ENCODE measurements at places on chromosomes 3 and 15.
A peak's percentile ranks its signal among the peaks of the same experiment; 100 is the strongest.

DNA sequence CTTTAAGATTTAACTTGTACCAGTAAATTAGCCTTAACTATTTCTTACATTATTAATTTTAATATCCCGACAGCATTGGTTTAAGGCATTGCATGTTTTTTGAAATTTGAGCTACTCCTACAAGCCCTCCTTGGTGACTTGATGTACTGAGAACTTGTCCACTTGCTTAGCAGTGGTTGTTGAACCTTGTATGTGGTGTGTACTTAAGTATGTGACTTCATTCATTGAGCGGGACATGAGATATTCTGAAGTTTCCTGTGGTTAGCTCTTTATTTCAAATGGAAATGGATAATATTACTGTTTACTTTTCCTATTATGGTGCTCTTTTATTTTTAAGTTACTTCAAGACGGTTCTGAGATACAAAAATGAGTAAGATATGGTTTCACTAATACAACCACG, 3.6 kb upstream of the COL6A5 start:
- no peak for DNase-seq

DNA sequence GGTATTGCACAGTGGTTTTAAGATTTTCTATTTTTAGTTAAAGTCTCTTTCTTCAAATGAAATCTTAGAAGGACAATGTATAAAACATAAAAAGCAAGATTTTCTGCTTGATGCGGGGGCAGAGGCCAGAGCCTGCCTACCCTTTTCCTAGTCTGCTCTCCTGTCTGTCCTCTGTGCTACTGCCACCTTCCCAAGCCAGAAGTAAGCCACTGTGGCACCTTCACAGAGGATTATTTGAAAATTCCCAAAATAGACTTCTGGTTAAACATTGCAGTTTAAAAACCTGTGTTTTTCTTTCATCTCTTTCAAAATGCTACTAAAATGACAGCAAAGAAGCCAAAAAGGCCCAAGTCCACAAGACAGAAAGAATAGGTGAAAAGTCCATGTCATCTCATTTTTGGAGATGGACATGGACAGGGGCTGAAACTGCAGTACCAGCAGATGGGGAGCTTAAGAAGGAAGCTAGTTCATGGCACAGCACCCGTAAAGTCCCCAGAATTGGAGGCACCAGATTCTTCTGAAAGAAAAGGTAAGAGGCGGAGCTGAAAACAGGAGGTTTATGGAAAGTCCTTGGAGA, 37.0 kb downstream of the PAQR9 start:
- no peak for DNase-seq

- DNase-seq, result no peak
Measured at GRCh38 chr3:62364191-62364590, 9.2 kb downstream of the FEZF2 start.

DNA sequence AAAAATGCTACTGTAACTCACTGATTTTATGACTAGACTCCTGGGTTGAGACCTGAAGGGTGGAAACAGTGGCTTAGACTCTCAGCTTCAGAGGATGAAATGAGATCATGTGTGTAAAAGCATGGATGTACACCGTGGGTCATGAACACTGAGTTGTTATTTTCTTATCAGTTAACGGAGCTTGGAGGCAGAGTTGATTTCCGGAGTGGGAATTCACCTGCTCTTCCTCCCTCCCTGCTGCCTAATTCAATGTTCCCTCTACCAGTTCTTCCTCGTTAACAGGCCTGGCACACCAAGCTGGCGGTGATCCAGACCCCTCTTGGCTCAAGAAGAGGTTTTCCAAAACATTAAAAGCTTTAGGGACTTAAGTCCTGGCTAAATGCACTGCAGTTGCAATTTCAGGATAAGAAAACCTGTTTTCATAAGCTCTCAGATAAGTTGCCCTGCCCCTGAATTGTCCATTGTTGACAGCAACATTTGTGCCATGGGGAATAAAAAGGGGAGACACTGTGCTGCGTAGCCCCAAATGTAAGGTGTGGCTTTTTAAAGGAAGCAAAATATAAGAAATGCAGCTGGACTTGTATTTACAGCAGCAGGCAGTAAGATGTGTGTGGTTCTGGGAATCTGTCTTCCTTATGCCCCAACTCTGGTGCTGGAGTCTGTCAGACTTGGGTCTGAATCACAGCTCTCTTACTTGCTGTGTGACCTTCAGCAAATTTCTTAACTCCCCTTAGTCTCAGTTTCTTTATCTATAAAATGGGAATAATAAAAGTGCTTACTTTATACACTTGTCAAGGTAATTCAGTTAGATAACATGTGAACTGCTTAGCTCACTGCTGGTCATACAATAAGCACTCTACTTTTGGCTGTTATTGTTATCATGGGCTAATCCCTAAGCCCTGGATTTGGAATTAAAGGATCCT, 9.9 kb downstream of the PDIA5 start:
- no peak for DNase-seq

GRCh38 chr3:14565868-14566588, 25.9 kb upstream of the GRIP2 start:
- peak; percentile 70 for DNase-seq

DNA sequence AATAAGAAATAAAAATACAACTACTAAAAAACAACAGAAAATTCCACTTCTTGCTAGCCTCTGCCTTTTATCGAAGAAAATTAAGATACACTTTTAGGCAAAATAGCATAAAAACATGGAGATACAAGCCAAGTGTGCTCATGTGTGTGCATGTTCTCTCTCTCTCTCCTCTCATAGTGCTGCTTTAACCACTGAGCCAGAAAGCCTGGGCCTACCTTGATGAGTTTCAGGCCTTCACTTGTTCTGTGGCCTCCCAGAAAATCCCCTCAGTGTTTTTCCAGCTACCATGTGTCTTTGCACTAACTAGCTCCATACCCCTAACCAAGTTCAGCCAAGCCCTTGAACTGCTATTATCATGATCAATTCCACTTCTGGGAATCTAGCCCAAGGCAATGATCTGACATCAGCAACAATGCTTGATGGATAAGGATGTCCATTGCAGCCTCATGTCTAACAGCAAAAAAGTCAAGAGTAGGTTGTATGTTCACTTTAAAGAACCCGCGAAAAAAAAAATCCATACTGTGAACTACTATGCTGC, 18.1 kb downstream of the CYP11A1 start:
- no peak for DNase-seq

GRCh38 chr3:64138046-64138445, 87.2 kb downstream of the PRICKLE2 start:
- DNase-seq, result peak; percentile 29

DNA sequence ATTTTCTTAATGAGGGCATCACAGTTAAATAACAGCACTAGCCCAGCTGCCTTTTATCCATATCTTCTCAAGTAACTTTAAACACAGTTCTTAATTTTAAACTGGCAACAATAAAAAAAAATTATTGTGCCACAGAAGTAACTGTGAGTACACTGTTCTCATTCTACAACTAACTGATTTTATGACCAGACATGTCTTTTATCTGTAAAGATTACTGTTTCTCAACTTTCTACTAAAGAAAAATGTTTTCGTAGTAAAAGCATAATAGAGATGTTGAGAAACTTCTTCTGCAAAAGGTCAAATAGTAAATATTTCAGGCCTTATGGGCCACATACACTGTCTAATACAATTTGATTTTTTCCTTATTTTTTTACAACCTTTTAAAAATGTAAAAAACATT, 32.0 kb downstream of the PLOD2 start:
- no peak for DNase-seq

GRCh38 chr15:74234598-74234875, 1.6 kb upstream of the CCDC33 start:
- no peak for DNase-seq

GRCh38 chr3:158976966-158977365, 175.1 kb downstream of the MFSD1 start:
- DNase-seq, result no peak

DNA sequence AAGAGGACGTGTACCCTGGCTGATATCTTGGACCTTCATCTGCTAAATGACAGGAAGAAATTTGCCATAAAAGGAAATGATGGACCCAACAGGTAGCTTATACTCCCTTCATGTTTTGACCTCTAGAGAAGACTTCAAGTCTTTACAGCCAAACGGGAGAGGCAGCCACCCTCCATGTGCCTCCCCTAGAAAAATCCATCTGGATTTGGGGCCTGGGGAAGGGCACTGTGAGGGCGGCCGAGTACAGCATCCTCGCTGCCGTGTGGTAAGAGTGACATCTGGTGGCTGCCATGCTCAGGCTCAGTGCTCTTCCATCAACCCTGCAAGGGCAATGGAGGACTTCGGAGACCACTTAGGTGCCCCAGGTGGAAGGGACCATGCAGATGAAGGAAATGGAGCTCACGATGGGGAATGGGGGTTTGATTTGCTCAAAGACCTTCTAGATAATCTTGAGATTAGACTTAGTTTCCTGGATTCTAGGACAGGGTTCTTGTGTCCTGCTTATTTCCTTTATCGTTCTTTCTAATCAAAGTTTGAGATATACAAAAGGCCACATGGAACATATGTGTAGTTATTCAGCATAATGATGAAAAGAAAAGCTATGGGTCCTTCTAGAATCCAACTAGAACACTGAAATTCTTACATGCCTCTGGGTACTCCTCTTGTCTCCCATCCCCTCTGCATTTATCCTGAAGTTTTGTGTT, 44.4 kb downstream of the AQP9 start:
- peak; percentile 55 for DNase-seq

GRCh38 chr15:85297537-85297936, 82.9 kb upstream of the AKAP13 start:
- DNase-seq, result no peak

DNA sequence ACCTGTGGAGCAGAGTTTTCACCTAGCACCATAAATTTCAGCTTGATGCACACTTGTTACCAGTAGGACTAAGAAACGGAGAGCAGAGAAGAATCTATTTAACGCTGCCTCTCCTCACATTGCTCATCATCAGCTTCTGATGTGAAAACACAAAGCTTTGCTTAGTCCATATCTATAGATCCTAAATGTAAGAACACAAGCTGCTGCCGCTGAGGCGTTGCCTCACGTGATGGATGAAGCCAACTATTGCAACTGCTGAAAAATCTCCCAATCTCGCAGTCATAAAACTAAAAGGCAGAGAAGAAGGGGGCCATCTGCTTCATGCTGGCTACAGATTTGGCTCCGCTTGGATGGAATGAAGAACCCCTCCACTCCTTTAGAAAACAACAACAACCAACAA, 42.7 kb downstream of the CADPS start:
- DNase-seq, result no peak

GRCh38 chr3:37435572-37435971, 261.2 kb upstream of the LRRFIP2 start:
- DNase-seq, result no peak

GRCh38 chr3:110783541-110783940, 288.1 kb upstream of the NECTIN3 start:
- DNase-seq, result no peak

DNA sequence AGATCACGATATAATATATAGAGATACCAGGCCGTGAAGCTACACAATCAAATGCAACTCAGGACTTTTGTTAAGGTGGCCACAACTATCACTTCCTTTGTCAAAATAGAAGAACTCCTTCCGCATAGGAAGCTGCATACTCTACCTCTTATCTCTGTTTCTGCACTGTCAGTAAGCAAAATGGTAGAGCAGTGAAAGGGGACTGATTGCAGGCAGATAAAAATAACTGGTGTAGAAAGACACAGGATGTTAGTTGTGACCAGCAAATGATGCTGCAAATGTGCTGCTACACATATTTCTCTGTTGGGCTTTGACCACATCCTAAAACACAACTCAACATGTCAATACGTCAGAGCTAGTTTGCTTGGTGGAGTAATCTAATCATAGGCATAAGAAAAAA, 16.3 kb upstream of the TRAT1 start:
- no peak for DNase-seq

DNA sequence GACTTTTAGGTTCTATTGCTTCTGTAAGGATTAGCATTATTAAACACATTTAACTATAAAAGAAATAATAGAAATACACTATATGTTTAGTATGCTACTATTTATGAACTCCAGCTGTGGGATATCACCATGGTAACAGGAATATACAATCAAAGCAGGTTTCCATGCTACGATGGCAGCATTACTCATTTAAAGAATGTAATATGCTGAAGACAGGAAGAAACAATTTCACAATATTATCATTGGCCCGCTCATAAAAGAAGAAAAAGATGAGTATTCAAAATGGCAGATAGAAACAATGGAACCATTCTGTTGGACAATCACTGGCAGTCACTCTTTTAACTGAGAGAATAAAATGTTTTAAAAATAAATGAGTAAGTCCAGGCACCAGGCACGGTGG, 153.4 kb downstream of the CBLB start:
- peak; percentile 80 for DNase-seq

- peak; percentile 21 for DNase-seq
Measured at GRCh38 chr3:141663993-141664392, 74.1 kb upstream of the RNF7 start.

- peak; percentile 4 for DNase-seq
Measured at GRCh38 chr3:40387001-40387894, at the start of gene ENTPD3. TSS of gene ENTPD3 (plus strand) at chr3:40387184. CDS start at chr3:40388058, 874 bp downstream.

GRCh38 chr3:15983232-15983631, 185.5 kb upstream of the ANKRD28 start:
- peak; percentile 54 for DNase-seq

DNA sequence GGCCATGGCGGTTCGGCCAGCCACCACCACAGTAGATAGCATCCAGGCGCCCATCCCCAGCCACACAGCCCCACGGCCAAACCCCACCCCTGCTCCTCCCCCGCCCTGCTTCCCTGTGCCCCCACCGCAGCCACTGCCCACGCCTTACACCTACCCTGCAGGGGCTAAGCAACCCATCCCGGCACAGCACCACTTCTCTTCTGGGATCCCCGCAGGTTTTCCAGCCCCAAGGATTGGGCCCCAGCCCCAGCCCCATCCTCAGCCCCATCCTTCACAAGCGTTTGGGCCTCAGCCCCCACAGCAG, 29.5 kb downstream of the PTPN23 start:
- no peak for DNase-seq

DNA sequence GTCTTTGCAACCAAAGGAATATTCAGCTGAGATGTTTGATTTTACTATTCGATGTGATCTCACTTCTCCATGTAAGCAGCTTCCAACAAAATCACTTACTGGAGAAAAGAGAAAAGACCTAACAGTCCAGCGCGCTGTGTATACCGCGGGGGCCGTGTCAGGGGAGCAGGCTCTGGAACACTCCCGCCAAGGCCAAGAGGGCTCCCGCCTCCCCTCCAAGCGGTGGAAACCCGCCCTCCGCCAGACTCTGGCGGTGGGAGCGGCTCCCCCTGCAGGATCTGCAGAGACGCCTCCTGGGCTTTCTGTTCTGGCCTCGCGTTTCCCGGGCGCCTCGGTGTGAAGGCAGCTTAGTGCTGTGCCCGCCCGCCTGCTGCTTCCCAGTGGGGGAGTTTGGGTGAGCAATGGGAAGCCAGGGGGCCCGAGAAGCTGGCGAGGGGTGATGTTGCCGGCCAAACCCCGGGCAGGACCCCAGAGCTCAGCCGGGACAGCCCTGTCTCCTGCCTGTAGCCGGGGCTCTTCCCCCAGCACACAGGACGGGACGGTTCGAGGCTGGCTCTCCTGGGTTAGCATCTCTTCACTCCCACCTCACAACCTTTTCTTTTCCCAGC, 36.3 kb downstream of the CHST14 start:
- DNase-seq, result peak; percentile 76

- no peak for DNase-seq
Measured at GRCh38 chr15:41259546-41260189, 28.6 kb downstream of the CHP1 start.

Data from fibroblast of skin of scalp (primary cell).